ENCODE measurements at places on chromosomes 11 and 22.

DNA sequence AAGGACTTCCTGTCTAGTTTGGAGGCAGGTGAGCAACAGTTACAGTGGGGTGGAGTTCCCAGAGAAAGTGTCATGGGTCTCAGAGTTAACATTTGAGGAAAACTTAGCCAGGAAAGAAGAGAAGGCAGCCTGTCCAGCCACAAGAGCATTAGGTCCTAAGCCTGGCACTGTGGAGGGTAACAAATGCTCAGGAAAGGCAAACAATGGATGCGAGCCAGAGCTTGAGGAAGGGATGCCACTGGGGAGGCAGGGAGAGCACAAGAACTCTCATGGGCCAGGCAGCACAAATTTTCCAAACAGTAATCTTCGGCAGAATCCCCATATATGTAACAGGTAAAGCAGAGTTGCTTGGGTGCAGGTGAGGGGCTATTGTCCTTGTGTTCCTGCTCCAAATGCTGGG, 8.0 kb upstream of the SERPIND1 start:
- DNase-seq = no peak

DNA sequence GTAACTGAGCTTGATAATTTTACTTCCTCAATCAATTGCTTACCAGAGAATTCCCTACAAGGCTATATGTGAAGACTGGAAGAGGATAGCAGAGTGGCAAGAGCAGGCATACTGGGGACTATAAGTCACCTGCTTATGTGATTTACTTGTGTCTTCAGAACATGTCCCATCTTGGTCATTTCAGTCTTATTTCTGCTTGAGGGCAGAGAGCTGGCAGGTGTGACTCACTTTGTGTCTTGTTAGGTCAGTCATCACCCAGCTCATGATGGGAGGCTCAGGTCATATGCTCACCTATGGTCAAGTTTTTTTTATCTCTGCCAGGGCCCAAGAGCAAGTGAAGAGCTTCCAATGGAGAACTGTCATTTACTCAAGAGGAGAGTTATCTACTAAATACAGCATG, 6.2 kb downstream of the SRSF8 start:
- DNase-seq = no peak

DNA sequence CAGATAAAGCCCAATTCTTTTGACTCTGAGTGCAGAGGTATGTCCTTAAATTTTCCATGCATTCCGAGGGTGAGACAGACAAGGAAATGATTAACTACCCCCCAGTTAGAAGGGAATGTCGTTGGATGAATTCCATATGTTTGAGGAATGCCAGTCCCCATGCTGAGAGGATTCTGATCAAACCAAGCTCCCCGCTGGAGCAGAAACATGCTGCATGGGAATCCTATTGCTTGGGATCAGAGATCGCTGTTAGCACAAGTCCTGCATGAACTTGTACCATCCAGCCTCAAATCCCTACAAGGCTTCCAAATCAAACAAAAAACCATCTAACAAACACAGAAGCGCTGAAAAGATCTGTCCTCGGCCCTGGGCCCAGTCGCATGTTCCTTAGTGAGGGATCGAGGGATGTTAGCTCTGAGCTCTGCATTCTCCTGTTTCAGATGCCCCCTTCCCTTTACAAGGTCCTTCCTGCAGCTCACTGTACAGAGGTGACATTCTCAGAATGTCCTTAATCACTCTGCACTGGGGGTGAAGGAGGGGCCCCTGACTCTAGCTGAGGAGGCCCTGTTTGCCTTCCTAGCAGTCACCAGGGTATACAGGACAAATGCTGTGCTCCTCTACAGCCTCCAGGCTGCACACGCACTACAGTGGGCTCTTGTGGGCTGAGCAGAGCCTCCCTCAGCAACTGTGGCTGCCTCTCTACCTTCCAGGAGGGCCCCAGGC, 353.4 kb downstream of the TENM4 start:
- no peak for DNase-seq

DNA sequence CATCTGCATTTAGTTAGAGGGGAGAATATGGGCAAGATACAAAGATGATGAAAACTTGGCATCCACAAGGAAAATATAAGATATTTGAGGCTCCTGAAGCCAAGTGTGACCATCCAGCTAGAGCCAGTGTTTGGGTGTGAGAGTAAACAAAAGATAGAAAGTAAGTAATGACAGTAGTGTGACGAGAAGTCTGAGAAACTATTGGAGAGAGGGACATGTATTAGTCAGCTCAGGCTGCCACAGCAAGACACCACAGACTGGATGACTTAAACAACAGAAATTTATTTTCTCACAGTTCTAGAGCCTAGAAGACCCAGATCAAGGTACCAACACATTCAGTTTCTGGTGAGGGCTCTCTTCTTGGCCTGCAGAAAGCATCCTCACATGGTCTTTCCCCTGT, 6.4 kb upstream of the CCKBR start:
- DNase-seq = no peak

DNA sequence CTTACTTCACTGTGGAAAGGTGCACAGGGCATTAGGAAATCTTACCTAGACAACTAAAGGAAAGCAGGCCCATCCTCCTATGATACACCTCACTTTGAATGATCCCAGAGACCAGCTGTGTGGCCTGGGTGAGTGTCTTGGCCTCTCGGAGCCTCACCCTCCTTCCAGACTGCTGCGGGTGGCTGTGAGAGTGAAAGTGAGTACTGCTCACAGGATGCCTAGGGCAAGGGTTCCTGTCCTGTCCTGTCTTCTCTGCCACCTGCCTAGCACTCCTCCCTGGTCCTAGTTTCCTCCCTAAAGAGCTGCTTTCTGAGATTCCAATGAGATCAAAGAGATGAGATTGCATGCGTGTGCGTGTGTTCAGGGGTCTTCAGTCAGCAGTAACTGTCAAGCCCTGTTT, 19.5 kb upstream of the ADORA2A start:
- no peak for DNase-seq

- DNase-seq = no peak
Measured at GRCh38 chr11:109209572-109209971, 212.4 kb upstream of the C11orf87 start.

GRCh38 chr11:130947481-130947880, 31.2 kb upstream of the SNX19 start:
- no peak for DNase-seq

DNA sequence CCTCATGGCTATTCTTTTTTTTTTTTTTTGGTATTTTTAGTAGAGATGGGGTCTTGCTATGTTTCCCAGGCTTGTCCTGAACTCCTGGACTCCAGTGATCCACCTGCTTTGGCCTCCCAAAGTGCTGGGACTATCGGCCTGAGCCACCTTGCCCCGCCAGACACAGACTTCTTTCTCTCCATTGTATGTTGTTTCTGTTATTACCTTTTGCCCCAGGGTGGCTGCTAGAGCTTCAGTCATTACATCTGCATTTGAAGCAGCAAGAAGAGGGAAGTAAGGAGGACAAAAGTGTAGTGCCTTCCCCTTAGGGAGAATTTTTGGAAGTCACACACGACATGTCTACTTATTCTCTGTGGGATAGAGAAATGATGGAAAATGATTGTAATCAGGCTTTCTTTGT, 10.1 kb upstream of the OSBP start:
- DNase-seq = no peak

GRCh38 chr11:2418693-2419360, 18.3 kb downstream of the TSSC4 start:
- no peak for DNase-seq

GRCh38 chr22:32676191-32676590, 125.3 kb upstream of the TIMP3 start:
- no peak for DNase-seq

- DNase-seq = no peak
Measured at GRCh38 chr11:36037031-36037430, 93.2 kb downstream of the LDLRAD3 start.

DNA sequence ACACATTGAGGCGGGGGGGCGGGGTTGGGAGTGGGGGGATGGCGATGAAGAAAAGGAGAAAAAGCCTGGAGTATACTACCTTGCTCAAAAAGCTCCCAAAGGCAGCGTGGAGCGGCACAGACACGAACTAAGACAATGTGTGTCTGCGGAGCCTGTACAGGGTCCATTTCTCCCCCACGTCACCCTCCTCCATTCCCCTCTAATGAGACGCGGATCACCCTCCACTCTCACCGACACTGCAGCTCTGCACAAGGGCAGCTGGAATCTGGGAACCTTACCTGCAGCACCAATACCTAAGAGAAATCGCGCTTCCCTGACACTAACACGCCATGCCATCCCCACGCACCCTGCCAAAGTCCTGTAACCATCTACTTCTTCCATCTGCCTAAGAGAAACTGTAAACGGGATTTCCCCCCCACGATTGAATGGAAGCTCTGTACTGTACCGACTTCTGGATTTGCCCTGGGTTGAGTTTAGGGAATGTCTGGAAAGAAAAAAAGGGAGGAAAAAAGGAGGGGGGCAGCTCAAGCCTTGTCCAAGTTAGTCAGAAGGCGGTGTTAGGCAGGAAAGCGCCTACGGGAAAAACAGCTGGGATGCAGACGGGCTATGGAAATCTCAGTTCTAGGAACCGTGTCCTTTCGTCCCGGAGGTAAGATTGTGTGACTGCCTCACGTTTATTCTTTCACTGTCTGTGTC, 125.7 kb upstream of the C11orf58 start:
- no peak for DNase-seq

DNA sequence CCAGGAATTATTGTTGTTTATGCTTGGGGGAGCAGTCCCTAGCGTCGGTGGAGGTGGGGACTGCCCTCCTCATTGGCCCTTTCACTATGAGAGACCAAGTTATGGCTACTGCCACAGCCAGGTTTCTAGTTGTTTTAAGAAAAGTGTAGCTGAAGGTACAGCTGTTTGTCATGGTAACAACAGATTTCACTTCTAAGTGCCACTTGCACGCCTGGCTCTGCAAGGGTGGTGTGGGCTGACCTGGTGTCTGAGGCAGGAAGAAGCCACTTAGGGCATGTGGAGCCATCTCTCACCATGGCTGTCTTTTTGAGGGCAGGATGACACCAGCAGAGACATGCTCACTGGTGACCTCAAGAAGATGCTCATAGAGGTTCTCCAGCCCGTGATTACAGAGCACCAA, 46.3 kb upstream of the MPEG1 start:
- no peak for DNase-seq

DNA sequence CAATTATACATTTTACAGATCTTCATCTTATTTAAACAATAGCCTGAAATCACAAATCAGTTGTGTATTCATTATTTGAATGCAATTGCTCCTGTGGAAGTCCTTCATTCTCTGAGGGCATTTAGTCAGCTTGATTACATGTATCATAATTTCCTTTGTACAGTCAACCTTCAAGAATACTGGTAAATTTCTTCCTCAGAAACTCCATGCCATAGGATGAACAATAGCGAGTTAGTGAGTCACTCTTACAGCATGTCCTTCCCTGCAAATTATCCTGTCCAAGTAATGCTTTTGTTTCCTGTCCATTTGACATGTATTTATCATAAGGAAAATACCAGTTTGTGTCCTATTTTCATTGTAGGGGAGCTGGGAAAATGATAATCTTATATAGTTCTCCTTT, 3.8 kb downstream of the OR10S1 start:
- DNase-seq = no peak
